ENCODE measurements at places on chromosomes 11 and 22. TPM values are rescaled to one million over a fixed set of nuclear protein-coding genes. Genes with fewer than 3 reads are reported as not detected.

OR56A5 gene
- not detected for total RNA-seq

ARSA gene
- total RNA-seq, result 57.7 TPM

PGR gene
- total RNA-seq, result 1.9 TPM

MARK2 gene
- total RNA-seq, result 64.3 TPM

TTC28 gene
- 47.1 TPM for total RNA-seq

ACAD8 gene
- 43.5 TPM for total RNA-seq

PHETA2 gene
- 0.87 TPM for total RNA-seq

SAA2 gene
- not detected for total RNA-seq

Measured in dorsolateral prefrontal cortex (tissue), 122 donors.